ENCODE measurements at places on chromosomes 2 and 18.

DNA sequence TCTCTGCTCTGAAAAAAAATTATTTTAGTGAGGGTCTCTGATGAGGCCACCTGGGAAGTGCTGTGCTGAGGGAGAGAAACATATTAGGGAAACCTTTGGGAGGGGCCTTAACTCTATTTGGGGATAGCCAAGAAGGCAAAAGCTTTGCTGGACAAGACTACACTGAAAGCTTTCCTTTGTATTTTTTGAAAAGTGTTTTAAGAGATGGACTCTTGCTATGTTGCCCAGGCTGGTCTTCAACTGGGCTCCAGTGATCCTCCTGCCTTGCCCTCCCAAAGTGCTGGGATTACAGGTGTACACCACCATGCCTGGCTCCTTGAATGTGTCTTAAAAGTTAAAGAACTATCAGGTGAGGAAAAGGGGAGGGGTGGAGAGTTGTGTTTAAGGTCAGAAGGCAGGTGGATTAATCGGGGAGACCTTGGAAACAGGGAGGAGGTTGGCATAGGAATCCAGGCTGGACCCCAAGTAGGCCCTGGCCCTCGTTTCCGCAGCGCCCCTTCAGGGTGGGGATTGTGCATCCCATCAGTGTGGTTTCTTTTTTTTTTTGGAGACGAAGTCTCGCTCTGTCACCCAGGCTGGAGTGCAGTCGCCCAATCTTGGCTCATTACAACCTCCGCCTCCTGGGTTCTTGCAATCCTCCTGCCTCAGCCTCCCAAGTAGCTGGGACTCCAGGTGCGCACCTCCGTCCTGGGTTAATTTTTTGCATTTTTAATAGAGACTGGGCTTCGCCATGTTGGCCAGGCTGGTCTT is 92.1 kb downstream of the MYCN start:
- DNase-seq = no peak

GRCh38 chr18:3230401-3231334 is 10.9 kb upstream of the MYOM1 start:
- DNase-seq = no peak

DNA sequence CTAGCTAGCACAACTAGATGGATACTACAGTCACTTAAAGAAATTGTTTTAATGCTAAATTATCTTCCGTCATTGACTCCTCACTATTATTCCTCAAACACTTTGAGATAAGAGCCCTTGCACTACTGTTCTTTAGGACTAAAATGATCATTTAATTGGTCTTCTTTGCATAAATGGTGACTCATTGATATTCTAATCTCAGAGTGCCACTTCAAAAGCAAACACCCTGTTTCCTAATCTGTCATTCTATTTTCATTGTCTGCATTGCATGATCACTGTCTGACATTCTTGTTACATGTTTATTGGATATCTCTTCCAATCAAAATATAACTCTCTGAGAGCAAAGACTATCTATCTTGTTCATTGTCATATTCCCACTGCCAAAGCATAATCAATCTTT is 313.9 kb downstream of the EXOC6B start:
- no peak for DNase-seq

- DNase-seq = no peak
These were observed 19.8 kb downstream of the PIK3C3 start for GRCh38 chr18:41974796-41975201.

- DNase-seq = no peak
These were observed 66.2 kb downstream of the HNMT start for GRCh38 chr2:138030459-138030858.

GRCh38 chr2:216942465-216942864 is 82.6 kb upstream of the TNP1 start:
- DNase-seq = no peak

DNA sequence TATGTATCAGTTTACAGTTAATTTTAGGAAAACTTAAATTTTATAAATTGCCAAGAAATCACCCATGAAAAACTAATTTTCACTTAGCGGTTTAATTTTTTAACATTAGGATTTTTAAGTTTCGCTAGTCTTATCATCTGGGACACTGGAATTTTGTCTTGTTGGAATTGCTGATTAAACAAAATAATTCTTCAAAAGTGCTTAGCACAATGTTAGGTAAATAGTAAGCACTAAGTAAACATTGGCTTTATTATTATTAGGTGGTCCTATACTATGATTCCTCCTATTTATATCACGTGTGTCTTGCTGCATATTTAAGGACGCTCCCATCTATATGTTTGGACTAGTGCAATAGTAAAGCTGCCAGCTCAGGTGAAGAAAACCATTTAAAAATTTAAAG is 54.6 kb upstream of the MAP4K3 start:
- no peak for DNase-seq

GRCh38 chr2:99648178-99648844 is 158.5 kb upstream of the REV1 start:
- DNase-seq = no peak

DNA sequence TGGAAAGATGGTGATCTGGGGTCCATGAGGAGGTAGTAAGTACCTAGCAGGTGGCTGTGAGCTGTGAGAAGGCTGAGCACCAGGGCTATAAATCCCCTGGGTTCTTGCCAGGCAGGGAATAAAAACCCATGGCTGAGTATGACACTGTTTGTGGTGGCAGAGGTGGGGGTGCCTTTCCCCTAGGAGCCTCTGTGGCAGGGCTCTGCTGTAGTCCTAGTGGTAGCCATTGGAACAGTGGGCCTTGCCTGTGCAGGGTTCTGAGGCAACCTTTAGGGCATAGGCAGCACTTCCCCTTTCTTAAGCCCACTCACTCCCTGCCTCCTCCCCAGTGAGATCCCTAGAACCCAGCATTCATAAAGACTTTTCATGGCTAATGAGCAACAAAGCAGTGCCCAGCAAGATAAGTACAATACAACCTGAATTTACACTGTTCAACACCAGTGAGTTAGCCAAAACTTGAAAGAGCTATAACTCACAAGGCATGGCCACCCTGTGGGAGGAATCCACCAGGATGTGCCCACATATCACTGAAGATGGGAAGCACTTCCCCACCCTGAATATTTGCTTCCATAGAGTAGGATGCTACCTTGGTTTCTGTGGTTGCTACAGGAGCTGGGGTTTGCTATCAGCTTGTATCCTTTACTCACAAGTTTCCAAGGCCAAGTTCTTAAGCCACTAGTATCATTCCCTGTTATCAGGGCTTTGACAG is 100.9 kb upstream of the NEUROD1 start:
- no peak for DNase-seq

DNA sequence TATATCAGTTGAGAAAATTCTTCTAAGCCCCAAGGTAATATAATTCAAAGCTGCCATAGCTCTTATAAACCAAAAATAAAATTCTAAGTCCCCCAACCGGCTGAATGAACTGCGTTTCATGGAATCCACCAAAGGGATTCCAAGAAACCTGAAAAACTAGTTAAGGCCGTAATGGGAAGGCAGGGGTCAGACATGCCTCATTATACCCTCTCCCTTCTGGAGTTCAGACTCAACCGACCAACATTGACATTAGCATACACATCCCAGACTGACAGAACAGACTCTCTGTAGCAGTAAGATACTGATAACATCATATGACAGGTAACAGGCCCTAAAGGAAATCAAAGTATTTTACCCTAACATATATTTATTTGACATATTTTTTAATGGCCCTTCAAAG is 31.4 kb upstream of the PHLPP1 start:
- DNase-seq = no peak

- no peak for DNase-seq
These were observed 3.6 kb downstream of the SIX3 start for GRCh38 chr2:44944952-44945612.

- DNase-seq = no peak
These were observed 99.1 kb upstream of the MC4R start for GRCh38 chr18:60471652-60472051.
